ENCODE measurements at places on chromosomes 12 and 14. TPM values are rescaled to one million over a fixed set of nuclear protein-coding genes. Genes with fewer than 3 reads are reported as not detected.
A peak's percentile ranks its signal among the peaks of the same experiment; 100 is the strongest.

DNA sequence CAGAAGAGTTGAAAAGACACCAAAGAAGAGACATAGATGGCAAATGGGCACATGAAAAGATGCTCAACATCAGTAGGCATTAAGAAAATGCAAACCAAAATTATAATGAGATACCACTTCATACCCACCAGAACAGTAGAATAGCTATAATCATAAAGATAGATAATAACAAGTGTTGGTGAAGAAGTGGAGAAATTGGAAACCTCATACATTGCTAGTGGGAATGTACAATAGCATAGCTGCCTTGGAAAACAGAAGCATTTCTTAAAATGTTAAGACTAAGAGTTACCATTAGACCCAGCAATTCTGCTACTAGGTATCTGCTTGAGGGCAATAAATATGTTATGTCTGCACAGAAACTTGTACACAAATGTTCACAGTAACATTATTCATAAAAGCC, 78.8 kb downstream of the ACADS start:
- DNase-seq: no peak
- no peak overlapping the region for H3K4me3 ChIP-seq
- no peak overlapping the region for H3K27ac ChIP-seq
- H3K27me3 ChIP-seq: no peaks in the 10 kb centered on the region

GRCh38 chr12:88553941-88554658, 26.2 kb downstream of the KITLG start:
- no peak for DNase-seq
- no peak overlapping the region for H3K27ac ChIP-seq
- H3K4me3 ChIP-seq: no peak overlapping the region
- H3K36me3 ChIP-seq: no peaks in the 10 kb centered on the region
- no peaks in the 10 kb centered on the region for H3K27me3 ChIP-seq

DNA sequence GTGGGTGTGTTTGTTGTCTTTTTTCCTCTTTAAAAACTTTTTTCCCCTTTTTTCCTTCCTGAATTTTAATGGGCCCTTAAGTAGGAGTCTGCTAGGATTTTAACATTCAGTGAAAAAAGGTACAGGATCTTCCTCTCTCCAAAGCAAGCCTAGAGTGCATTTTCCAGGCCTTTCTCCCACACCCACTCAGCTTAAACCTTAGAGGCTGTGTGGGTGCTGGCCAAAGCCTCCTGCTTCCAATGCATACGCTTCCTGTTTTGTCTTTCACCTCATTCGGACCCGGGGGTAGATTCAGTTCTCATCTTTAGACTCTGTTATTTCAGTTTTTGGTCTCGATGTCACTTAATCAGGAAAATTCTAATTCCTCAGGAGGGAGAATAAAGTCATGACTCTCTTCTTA, 51.2 kb downstream of the TMEM30B start:
- no peak overlapping the region for H3K27ac ChIP-seq
- peaks cover 7% of the 10 kb centered on the region for H3K27me3 ChIP-seq
- DNase-seq: no peak
- H3K36me3 ChIP-seq: no peaks in the 10 kb centered on the region

DNA sequence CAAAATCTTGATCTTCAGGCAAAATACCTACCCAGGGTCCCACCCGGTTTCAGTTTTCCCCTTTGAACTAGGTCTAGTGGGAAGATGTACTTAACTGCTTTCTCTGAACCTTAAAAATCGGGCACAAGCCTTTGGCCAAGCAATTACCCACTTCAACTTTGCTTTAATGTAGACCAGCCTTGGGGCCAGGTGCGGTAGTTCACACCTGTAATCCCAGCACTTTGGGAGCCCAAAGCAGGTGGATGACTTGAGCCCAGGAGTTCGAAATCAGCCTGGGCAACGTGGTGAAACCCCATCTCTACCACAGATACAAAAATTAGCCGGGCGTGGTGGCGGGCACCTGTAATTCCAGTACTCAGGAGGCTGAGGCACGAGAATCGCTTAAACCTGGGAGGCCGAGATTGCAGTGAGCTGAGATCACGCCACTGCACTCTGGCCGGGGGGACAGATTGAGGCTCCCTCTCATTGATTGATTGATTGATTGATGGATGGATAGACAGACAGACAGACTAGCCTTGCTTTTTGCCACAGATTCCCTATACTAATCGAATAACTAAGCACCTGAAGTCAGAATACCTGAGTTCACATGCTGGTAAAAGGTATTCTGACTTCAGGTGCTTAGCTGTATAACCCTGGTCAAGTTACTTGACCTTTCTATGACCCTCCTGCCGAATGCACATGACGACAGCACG, 1.9 kb downstream of the CLIP1 start:
- no peaks in the 10 kb centered on the region for H3K36me3 ChIP-seq
- H3K4me3 ChIP-seq: peak overlapping the region; percentile 87
- H3K27ac ChIP-seq: peak overlapping the region; percentile 93
- no peaks in the 10 kb centered on the region for H3K27me3 ChIP-seq
- DNase-seq: no peak
- H3K4me1 ChIP-seq: peaks cover 19% of the 10 kb centered on the region

DNA sequence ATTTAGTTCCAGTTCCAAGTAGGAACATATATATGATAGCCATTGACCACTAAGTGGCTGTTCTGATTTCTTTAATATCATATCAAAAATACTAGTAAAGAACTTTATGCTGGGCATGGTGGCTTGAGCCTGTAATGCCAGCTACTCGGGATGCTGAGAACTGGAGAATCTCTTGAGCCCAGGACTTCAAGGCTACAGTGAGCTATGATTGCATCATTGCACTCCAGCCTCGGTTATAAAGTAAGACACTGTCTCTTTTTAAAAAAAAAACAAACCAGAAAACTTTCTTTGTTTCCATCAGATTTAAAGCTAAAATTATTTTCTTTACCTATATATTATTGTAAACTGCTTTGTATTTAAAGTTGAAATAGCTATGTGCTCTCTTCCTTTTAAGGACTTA, 127.0 kb downstream of the SCAF11 start:
- no peak overlapping the region for H3K4me3 ChIP-seq
- DNase-seq: no peak
- no peak overlapping the region for H3K27ac ChIP-seq
- no peaks in the 10 kb centered on the region for H3K27me3 ChIP-seq

DNA sequence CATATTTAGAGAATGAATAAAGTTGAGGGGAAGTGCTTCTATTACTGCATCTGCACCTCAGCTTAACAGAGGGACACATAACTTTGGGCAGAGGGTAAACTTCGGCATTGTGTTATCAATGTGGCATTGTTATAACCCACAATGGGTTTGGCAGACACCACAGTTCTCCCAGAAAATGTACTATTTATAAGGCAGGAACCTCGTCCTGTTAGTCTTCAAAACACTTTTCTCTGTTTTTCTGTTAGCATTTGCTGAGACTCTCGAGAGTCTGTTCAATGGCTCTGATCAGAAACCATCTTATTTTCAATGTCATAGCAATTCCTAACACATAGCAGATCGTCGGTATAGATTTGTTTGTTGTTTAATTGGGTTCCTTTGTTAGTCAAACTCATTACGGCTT, 13.9 kb downstream of the PPP1R36 start:
- H3K4me1 ChIP-seq: no peaks in the 10 kb centered on the region
- H3K27ac ChIP-seq: no peak overlapping the region
- DNase-seq: no peak
- no peaks in the 10 kb centered on the region for H3K27me3 ChIP-seq

GRCh38 chr12:40001406-40001805, 104.5 kb downstream of the SLC2A13 start:
- peaks cover 10% of the 10 kb centered on the region for H3K4me1 ChIP-seq
- no peak overlapping the region for H3K4me3 ChIP-seq
- no peaks in the 10 kb centered on the region for H3K27me3 ChIP-seq
- no peaks in the 10 kb centered on the region for H3K36me3 ChIP-seq
- H3K27ac ChIP-seq: no peak overlapping the region
- no peak for DNase-seq

DNA sequence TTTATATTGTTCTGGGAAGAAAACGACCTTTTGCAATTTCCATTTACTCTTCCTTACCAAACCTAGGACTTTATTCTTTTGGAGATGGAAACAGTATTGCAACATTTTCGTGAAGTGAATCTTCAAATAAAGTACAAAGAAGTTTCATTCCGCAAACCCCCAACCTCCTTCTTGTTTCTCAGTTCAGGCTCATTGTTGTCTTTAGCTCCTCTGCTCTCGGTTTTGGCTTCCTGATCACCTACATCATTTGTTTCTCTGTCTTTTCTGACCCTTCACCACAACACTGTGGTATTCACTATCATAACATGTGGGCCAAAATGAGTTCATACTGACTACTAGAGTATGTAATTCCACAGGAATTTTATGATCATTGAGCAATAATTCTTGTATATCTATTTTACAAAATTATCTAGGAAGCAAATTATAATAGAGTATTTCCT, 266.8 kb downstream of the ADAMTS20 start:
- H3K4me1 ChIP-seq: peaks cover 4% of the 10 kb centered on the region
- no peak overlapping the region for H3K27ac ChIP-seq
- H3K36me3 ChIP-seq: no peaks in the 10 kb centered on the region
- DNase-seq: no peak
- H3K4me3 ChIP-seq: no peak overlapping the region
- no peaks in the 10 kb centered on the region for H3K27me3 ChIP-seq

DNA sequence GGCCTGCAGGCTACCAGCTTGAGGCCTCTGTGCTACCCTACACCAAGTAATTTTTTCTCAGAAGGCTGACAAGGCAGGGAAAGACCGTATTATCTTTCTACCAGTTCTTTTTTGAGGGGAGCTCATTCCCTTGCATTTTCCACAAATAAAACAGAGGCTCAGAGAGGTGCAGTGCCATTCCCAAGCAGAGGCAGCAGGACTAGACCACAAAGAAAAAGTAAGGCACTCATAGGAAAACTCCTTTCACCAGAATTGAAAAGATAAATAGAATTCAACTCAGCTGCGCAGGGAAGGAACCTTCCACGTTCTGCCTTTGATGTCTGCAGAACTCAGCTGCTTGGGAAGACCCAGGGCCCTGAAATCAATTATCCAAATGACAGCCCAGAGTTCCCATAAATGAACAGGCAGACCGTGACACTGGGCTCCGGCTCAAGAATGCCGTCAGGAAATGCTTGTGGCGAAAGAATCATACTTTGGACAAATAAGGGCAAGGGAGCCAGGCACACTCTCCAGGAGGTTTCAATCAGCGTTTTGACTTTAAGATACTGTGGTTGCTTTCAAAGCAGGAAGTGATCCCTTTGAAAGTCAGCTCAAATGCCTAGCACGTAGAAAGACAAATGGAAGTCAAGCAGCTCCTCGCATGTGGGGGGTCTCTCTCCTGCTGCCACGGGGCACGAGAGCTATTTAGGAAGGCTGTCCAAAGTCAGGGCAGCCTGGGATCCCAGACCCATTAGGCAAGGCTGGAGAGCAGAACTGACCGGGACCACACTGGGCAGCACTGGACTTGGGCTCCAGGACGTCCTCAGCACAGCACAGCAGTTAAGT, 14.0 kb downstream of the KCTD10 start:
- H3K36me3 ChIP-seq: peaks cover 42% of the 10 kb centered on the region
- H3K27me3 ChIP-seq: no peaks in the 10 kb centered on the region
- H3K4me1 ChIP-seq: peaks cover 36% of the 10 kb centered on the region
- peak overlapping the region; percentile 84 for H3K27ac ChIP-seq
- peak; percentile 60 for DNase-seq

The OLR1 gene
- 2.6 TPM for polyA plus RNA-seq

The TROAP gene
- 15.8 TPM for polyA plus RNA-seq

The GDF3 gene
- polyA plus RNA-seq: 0.27 TPM

The PTPRQ gene
- polyA plus RNA-seq: 1.1 TPM

The COQ5 gene
- 47.8 TPM for polyA plus RNA-seq

The DAD1 gene
- 206 TPM for polyA plus RNA-seq

The CCDC175 gene
- polyA plus RNA-seq: 1.5 TPM

The JPH4 gene
- 6.6 TPM for polyA plus RNA-seq
